ENCODE measurements at places on chromosomes 2 and 18.

GRCh38 chr2:85164145-85164569, 31.0 kb downstream of the TCF7L1 start:
- DNase-seq: no peak

DNA sequence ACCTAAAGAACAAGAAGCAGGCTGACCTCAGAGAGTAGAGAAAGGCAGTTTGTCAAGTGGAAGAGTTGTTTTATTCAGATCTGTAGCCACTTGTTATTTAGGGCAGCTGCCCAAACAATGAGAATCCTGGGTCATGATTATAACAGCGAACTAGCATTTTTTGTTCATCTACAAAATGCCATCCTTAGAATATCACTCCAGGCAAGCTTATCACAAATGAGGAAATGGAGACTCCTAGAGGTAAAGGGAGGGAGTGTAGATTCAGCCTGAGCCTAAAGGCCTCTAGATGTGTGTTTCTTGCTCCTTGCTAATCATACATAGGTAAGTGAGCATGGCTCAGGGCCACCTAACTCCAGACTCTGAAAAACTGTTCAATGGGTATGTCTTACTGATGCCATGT, 126.1 kb downstream of the HNMT start:
- no peak for DNase-seq

DNA sequence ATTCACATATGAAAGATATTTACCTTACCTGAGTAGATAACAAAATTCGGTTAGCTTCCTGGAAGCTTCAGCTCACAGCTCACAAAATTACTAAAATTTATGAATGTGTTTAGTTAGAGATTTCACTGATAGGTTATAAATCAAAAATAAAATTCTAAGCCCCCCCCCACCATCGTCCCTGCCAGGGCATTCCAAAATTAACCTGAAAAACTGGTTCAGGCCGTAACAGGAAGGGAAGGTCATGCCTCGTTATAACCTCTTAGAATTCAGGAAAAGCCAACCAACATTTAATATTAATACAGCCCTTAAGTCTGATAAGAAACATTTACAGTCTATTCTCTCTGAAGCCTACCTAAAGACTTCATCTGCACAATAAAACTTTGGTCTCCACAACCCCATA, 48.9 kb downstream of the COX7A2L start:
- DNase-seq: no peak

DNA sequence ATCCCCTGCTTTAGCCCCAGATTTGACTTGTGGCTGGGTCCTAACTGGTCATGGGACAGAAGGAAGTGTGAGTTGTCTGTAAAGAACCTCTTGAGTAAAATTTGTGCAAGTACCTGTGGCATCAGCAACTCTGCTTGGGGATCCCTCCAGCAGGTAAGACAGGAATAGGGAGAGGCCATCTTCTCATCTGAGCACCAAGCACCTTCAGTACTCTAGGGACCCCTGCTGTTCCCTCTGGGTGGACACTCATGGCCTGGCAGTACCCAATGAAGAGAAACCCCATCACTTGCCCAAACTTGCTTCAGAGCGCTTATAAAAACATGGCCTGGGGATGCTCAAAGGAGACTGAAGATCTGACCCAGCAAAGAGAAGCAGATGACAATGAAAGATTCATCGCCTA, 297.8 kb downstream of the SP3 start:
- no peak for DNase-seq

DNA sequence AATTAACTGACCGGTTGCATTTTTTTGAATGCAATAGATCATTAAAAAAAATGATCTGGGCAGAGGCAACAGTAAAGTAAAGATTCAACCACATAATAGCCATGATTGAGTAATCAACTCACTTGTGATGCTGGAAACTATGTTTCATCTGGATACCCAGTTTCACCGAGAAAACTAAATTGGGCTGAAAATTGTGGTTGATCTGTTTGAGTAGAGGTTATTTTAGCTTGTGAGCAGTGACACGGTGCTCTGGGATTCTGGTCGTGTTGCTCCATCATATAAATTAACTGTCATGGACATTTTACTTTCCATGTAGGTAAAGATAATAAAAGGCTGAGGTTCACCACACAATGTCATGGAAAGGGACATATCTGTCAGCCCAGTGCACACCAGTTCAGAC, 58.7 kb downstream of the CD226 start:
- DNase-seq: no peak

DNA sequence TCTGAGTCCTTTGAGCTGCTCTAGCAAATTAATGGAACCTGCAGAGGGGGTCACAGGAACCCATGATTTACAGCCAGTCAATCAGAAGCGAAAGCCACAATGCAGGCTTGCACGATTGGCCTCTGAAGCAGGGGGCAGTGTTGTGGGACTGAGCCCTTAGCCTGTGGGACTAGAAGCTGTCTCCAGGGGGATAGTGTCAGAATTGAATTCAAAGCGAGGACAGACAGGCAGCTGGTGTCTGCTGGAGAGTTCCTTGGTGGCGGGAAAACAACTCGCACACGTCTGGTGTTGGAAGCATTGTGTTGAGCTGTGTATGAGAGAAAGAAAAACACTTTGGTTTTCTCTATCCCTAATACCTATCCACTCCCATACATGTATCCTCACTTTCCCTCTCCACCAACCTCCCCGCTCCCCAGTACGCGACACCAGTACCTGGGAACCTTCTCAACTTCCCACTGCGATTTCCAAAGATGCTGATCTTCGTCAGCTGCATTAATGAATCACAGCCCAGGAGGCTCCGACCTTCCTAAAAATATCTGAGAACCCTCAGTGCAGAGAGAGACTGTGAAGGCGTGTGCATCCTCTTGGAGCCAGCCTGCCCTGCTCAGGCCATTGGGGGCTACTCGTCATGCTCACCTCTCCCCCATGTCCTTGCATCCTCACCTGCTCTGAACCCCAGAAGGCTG, 88.2 kb downstream of the HS1BP3 start:
- DNase-seq: no peak

- DNase-seq: no peak
Observed at GRCh38 chr2:43839776-43840564, 1.2 kb downstream of the ABCG8 start.

DNA sequence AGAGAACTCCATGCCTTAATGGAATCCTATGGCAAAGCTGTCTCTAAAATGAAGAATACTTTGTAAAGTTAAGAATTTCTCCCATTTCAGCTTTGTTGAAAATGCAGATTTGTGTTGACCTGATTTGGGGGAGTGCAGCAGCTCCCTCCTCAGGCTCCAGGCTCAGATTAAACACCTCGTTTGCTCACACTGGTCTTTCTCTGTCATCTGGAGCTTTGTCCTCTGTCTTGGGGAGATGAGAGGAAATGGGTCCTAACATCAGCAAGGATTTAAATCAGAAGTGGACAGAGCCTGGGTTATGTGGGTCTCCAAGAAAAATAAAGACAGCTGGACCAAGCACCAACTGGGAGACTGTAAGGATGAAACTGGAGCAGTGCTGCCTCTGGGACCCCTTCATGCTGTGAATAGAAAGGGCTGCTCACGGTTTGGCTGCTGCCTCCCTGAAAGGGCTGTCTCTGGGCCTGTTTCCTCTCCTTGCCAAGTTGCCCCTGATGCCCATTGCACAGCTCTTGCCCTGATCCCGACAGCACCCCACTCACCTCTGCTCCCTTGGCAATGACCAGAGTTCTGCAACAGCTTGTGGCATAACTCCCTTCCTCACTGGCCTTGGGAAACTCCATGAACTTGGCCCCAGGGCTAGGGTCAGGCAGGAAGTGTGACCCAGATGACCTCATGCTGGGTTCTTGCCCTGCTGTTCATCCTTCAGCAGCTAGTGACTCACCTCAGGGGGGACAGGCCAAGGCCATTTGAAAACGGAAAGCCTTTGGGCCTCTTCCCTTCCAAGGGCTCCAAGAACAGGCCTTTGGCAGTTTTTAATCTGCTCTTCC, 197.2 kb downstream of the CYP26B1 start:
- no peak for DNase-seq

DNA sequence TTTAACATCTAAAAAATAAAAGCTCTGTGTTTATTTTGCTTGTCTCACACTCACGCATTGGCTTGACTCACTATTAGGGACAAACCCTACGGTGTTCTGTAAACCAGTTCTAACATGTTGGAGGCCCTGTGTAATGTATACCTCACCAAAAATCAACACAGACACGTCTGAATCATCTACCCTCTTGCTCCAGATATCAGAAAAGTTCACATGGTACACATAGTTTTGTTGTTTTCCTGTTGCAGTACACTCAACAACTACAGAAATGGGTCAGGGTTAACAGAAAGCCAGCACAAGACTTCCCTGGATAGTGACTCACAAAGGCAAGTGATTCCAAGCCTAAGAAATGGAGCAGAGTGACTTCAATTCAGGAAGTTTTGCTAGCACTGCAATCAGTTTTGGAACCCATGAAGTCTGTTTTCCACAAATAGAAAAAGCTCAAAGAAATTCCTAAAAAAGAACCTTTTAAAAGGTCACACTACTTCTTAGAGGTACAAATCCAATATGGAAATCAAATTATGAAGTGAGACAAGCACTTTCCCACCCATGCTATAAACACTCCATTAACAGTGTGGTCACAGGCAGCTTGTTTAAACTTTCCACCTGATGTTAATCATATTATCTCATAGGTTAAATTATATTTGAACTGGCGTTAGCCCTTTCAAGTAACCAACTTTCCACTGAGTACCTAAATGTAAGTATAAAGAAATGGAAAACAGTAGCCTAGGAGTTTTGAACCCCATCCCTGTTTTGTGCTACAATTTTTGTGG, 87.4 kb downstream of the GAREM1 start:
- no peak for DNase-seq

DNA sequence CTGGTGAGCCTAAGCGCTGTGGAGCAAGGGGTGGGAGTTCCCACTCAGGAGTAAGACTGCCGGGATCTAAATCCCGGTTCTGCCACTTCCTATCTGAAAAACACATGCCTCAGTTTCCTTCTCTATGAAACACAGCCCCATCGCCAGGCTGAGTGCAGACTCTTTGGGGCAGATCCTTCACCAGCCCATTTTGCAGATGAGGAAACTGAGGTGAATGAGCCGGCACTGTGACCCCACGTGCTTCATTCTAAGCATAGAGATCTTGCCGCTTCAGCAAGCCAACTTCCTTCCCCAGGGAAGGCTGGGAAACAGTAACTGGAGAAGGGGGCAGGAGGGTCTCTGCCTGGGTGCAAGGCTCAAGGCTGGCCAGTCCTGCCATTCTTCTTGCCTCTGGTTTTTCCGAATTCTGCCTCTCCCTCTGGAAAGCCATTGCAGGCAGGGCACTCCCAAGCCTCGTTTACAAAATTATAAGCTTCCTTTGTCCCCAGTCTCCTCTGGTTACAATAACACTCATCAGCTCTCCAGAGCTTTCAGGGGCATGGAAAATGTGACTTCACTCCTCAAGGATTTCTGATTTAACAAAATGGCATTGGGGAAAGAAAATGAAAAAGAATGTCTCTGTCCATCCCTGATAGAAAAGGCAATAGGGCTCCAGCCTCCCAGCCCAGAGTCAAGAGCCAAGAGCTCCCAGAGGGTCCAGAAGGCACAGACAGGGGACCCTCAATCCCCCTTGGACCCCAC, 249.2 kb downstream of the TNS1 start:
- DNase-seq: no peak

DNA sequence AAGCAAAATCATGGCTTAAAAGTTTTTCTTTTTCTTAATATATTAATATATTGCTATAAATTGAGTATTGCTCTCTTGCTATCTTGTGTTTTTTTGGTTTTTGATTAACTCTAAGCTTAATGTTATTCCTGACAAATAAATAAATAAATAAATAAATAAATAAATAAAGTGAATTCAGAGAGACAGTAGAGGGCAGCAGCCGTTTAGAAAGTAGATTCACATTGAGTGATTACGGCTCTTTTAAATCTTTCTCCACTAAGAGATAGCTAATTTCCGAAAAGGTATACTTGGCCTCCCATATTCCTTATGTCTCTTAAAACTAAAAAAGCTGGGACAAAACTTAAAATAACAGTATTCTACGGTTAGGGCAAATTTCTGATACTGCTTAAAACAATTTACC, 34.3 kb downstream of the MSH2 start:
- no peak for DNase-seq

DNA sequence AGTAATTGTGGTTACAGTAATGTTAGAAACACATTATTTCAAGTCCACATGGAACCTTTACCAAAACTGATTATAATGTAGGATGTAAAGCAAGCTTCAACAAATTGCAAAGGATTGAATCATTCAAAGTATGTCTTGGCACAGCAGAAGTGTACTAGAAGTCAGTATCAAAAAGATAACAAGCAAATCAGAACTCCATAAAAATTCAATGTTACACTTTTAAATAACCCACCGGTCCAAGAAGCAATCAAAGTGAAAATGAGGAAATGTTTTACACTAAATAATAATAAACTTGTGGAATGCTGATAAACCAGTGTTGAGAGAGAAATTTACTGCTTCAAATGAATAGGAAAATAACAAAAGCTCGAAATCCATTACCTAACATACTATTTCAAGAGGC, 47.7 kb downstream of the TTC21B start:
- DNase-seq: no peak

DNA sequence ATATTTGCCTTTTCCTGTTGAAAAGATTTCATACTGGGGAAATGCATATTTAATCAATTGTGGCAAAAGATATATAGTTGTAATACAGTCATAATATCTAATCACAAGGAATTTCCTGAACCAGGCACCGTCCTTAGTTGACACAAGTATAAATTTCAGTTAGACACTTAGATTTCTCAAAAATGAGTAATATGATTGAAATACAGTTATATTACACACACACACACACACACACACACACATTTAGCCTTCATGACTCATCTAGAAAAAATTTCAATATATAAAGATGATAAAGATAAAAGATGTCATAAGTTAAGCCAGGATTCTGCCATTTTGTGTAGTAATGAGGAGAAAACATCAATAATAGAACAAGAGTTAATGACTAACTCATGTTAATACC, 258.4 kb upstream of the ZNF804A start:
- DNase-seq: no peak

DNA sequence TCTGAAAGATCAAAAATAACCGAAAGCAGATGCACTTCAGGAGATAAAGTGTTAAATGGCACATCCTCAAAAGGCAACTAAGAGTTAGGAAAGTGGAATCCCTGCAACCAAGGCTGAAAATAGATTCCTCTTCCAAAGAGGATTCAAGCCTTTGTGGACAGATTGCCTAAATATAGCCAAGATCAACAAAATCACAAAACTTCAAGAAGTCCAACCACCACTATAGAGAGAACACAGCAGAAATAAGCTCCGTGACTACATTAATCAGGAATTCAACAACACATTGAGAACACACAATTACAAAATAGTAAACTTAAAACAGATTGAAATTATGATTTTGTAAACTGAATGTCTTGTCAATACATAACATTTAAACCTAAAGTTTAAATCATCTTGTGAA, 165.7 kb downstream of the LNPK start:
- no peak for DNase-seq
